Stimulated activated CD4-positive, alpha-beta T cell treated with anti-CD3 and anti-CD28 coated beads, Interleukin-15, amount 100 ng/mL, for 1 hour (primary cell): ENCODE measurements at places on chromosomes 7 and 10.

DNA sequence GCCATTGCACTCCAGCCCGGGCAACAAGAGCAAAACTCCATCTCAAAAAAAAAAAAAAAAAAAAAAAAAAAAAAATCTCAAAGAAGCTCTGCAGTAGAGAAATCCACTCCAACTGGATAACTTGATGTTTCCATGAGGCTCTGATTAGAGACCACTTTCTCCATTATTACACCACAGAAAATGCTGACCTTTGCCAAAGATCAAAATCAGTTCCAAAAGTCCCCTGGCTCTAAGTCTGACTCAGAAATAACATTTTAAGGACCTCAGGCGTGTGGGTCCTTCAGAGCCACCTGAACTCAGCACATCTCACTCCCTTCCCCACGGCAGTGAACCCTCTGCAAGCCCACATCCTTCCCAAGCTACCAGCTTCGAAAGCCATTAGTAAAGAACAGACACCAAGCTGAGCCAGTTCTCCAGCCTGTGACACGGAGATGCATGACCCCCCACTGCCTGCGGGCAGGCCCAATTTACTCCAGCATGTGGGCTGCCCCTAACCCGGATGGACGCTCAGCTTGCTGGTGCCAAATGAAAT is 13.8 kb upstream of the TMEM120A start:
- DNase-seq: no peak

GRCh38 chr10:130226012-130226411 is 89.8 kb downstream of the GLRX3 start:
- DNase-seq: no peak

- no peak for DNase-seq
Observed at GRCh38 chr7:27920281-27920946, 180.5 kb downstream of the TAX1BP1 start.

GRCh38 chr7:125390981-125391380 is 461.4 kb upstream of the POT1 start:
- DNase-seq: no peak

DNA sequence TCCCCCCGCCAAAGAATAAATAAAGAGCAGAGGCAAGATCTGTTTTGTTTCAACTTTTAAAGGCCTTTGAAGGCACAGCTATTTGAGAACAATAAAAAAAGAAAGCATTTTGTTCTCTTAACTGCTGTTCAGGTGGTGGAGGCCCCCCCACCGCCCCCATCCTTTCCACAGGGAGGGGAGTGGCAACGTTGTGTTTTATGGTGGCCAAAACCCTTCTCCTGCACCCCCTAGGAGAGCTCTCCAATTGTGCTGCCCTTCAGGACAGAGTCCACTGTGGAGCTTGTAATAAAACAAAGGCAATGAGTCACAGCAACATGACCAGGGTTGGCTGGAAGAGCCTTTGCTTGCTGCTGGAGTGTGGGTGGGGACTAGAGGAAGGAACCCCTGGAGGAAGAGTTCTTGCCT is 987.9 kb downstream of the KCNMA1 start:
- no peak for DNase-seq

GRCh38 chr7:128035712-128036111 is 4.5 kb upstream of the LRRC4 start:
- DNase-seq: no peak

DNA sequence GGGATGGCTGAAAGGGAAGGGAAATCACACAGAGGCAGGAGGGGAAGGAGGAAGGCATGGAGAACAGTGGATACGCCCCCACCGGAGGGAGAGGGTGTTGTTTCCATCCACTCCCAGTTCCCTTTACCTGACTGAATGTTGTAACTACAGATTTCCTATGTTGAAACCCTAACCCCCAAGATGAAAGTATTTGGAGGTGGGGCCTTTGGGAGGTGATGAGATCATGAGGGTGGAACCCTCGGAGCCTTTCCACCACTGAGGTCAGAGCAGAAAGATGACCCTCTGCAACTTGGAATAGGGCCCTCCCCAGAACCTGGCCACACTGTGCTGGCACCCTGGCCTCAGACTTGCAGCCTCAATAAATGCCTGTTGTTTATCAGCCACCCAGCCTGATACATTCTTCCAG is 48.6 kb upstream of the CNPY1 start:
- DNase-seq: no peak

- DNase-seq: no peak
Observed at GRCh38 chr10:52266858-52267257, 47.2 kb upstream of the DKK1 start.

DNA sequence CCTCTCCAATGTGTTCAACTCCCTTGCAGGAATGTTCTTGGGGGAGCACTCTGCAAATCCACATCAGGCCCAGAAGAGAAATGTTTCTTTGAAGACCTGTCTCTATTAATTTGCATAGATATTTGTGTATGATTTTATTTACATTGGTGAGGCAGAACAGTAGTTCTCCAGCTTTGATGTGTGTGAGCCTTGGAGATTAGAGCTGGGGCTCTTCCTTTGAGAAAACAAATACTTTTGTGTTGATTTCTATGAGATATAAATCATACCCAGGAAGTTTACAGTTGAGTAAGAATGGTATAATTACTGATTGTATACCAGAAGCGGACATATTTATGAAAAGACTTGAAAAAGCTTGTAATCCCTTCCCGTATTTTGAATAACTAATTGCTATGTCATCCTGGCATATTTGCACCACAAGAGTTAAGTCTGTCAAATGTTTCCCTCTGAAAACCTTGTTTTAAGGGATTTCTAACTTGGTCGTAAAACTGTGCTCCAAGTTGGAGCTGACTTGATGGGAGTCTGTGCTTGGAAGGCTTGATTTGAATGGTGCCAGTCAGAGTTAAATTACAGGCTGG is 468.5 kb downstream of the LRMDA start:
- no peak for DNase-seq

DNA sequence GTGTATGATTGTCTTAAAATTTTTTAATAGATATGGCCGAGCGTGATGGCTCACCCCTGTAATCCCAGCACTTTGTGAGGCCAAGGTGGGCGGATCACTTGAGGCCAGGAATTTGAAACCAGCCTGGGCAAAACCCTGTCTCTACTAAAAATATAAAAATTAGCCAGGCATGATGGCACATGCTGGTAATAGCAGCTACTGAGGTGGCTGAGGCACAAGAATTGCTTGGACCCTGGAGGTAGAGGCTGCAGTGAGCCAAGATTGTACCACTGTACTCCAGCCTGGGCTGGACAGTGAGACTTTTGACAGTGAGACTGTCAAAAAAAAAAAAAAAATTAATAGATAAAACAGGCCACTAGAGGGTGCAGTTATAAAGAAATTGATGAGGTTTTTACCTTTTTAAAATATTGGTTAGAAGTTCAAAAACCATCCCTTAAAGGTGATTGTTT is 20.5 kb downstream of the NOM1 start:
- no peak for DNase-seq

DNA sequence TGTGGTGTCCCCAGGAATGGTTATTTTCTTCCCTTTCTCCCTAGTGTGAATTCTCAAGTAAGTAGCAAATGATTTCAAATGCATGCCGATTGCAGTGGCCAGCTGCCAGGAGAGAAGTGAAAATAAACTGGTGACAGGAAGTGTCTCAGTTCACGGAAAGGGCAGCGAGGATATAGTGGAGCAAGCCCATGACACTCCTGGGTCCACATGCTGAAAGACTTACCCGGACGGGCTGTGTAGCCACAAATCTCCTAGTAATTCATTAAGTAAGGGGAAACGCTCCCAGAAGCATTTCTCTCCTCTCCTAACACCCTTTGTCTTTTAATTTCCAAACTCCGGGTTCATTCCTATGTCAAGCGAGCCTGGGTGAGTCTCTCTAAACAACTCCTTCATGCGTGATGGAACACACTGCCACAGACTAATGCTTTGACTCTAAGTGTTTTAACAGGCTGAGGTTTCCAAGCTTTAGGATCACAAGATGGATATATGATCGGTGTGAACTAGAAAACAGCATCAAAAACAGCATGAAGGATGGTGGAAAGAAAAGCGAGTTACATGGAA is 125.6 kb downstream of the CYP26A1 start:
- no peak for DNase-seq
